Stimulated activated CD8-positive, alpha-beta memory T cell treated with anti-CD3 and anti-CD28 coated beads, Interleukin-7, amount 100 ng/mL, for 4 hours (primary cell): ENCODE measurements at places on chromosomes 7 and 10.

GRCh38 chr10:124685261-124685660 is 58.9 kb downstream of the FAM53B start:
- no peak for DNase-seq

DNA sequence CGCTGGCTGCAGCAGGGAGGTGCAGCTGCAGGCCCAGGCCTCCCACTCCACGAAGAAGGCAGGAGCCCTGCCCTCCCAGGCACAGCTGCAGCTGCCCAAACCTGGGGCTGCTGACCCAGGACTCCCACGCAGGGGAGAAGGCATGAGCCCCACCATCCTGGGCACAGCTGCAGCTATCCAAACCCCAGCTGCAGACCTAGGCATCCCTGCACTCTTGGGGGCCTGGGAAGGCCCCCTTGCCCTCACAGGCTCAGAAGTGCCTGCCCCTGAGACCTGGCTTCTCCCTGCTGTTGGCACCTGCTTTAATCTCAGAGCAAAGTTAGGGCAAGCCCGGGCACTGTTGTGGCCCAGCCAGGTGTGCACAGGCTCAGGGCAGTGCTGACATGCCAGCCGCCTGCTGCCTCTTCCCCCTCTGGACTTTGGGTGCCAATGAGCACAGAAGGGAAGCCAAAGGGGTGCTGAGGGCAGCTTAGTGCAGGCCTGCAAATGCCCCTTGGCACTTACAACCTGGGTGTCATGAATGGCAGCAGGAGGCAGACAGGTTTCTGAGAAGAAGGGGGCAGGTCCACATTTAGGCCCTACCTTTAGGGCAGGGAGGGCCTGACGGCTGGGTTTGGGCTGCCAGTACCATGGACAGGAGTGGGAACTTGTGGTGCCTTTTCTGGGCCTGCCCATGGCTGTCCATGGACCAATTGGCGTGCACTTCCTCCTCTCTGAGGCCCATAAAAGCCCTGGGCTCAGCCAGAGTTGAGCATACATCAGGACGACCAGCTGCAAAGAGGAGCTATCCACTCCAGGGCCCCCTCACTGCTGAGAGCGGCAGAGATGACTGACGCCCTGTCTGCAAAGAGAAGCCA is 31.1 kb downstream of the CRTAC1 start:
- no peak for DNase-seq

GRCh38 chr7:130090745-130091532 is 20.6 kb downstream of the KLHDC10 start:
- no peak for DNase-seq

- no peak for DNase-seq
Observed at GRCh38 chr10:128268015-128268722, 141.9 kb upstream of the MKI67 start.

DNA sequence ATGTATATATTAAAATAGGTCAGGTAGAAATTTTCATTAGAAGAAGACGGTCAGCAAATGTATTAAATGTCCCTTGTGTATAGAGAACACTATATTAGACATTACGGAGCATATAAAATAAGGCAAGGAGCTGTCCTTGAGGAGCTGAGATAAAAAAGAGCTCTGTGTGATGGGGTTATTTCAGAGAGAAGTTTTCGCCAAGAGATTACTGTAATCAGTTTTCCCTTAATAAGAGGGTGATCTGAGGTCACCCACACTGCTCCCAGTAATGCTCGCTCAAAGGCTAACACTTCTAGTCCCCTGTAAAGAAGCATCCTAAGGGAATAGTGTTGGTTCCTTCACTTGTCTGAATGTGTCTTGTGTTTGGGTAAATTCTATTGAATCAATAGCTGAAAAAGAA is 86.7 kb upstream of the PRR15 start:
- no peak for DNase-seq

- DNase-seq, result no peak
Observed at GRCh38 chr7:149865437-149865836, 8.3 kb upstream of the ATP6V0E2 start.

DNA sequence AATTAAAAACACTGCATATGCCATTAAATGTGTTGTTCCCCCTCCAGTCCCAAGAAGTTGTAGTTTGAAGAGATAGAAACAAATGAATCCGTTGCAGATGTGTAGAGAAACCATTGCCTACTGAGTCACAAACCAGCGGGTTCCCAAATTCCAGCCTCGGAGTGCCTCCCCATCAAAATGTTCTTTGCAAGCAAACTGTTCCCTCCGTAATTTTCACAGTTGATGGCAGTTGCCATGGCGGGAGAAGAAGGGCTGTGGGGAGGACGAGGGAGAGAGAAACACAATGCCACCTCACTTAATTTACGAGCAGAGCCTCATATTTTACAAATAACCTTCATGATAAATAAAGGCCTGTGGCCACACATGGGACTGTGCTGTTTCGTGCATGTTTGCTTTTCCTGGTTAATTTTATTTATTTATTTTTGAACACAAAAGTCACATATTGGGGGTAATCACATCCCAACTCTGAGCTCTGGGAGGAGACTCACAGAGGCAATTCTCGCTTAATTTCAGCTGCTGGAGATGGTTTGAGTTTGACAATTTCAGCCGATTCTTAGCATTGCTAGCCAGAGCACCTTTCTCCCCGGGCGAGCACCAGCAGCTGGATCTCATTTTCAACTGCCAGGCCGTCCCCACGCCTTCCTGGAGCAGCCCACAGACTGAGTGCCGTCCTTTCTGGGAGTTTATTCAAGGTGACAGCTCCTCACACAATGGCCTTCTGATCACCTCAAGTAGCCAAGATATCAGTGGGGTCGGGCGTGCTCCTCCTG is 1084.2 kb downstream of the KCNMA1 start:
- DNase-seq, result no peak

- no peak for DNase-seq
Observed at GRCh38 chr10:117350909-117351308, 24.3 kb downstream of the PDZD8 start.

DNA sequence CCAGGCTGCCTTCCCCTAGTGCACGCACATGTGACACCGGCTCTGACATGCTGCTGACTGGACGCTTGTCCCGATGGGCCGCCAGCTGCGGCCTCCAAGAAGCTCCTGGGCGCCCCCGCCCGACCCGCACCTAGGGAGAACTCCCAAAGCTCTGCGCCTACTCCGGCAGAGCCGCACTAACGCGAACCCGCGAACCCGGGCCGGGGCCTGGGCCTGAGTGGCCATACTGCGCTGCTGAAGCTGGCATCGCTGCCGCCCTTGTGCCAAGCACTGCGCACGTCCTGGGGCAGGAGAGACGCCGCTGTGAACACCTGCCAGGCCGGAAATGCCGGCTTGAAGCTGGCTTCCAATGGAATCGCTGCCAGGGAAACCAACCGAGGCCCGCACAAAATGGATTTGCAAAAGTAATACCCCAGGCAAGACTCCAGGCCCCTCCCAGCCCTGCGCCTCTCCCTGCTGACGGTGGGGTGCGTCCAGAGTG is 85.1 kb downstream of the WASHC2A start:
- no peak for DNase-seq

DNA sequence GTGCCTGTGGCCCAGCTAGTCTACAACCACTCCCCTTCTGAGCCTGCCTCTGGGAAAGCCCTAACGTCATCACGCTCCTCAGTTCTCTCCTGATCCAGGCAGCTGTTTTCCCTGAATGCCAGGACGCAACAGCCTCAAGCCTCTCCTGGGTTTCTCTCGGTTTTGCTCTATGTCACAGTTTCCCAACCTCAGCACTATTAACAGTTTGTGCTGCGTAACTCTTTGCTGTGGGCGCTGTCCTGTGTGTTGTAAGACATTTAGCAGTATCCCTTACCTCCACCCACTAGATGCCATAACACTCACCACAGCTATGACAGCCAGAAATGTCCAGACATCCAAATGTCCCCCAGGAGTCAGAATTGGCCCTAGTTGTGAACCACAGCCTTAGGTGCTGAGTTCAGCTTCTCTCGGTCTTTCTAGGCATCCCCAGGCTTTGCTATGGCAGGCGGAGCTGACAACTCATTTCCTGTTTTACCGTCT is 226.3 kb upstream of the NPVF start:
- DNase-seq, result no peak

- peak; percentile 21 for DNase-seq
Observed at GRCh38 chr10:102322914-102323313, 72.6 kb upstream of the NFKB2 start.

- no peak for DNase-seq
Observed at GRCh38 chr7:71254751-71255150, 122.8 kb downstream of the GALNT17 start.

- DNase-seq, result no peak
Observed at GRCh38 chr10:132375795-132376297, 21.2 kb upstream of the PWWP2B start.

DNA sequence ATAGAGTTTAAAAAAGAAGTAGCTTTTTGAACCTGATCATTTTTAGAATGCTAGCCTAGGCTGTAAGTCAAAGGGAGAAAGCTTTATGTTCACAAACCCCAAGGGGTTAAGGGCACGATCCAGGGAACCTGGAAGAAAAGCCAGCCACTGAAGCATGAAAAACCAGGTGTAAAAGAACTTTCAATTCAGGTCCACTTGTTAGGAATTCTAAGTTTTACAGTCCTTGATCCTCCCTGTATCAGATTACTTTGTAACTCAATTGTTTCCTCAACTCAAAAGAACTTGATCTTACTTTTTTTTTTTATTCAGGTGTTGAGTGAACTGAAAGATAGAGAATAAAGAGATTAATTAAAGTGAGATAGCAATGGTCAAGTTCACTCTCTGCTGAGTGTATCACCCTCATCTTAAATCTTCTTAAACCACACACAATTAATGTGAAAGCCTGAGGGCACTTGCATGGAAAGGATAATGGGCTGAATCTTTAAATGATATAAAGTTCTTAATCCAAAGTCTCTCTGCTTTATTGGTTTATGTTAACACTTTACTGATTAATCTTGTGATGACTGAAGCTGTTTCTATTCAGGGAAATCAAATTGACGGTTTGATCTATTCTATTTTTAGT is 672.2 kb upstream of the LRRN3 start:
- no peak for DNase-seq

DNA sequence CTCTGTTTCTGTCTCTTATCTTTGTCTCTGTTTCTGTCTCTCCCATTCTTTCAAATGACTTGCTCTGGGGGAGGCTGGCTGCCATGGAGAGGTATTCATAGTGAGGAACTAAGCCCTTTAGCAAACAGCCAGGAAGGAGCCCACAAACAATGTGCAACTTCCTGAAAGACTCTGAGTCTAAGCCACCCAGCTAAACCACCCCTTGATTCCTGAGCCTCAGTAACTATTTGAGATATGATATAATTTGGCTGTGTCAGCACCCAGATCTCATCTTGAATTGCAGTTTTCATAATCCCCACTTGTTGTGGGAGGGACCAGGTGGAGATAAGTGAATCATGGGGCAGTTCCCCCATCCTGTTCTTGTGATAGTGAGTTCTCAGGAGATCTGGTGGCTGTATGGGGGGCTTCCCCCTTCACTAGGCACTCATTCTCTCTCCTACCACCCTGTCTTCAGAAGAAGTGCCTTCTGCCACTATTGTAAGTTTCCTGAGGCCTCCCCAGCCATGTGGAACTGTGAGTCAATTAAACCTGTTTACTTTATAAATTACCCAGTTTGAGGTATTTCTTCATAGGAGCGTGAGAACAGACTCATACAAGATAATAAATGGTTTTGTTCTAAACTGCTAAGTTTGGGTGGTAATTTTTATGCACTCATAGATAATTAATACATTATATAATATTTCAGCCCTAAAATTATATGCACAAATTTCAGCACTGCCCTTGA is 121.2 kb upstream of the FOXP2 start:
- DNase-seq, result no peak

GRCh38 chr7:94888551-94888950 is 18.8 kb upstream of the PPP1R9A start:
- no peak for DNase-seq

DNA sequence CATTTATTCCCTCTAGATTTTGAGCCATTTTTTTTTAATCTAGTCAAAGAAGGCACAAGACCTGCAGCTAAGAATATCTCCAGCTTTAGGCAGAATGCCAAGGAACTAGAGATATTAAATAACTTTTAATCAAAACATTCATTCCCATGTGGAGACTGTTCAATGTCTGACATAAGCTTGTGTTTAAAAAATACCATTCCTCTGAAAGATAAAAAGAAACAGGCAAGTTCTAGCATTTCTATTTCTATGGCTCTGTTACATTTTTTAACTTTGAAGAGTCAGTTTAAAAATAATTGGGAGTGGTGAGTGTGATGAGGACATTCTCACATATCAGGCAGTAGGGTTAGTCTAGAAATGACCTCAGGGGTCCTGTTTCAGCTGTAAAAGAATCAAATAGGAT is 48.0 kb downstream of the RHOBTB1 start:
- DNase-seq, result no peak

- DNase-seq, result peak; percentile 31
Observed at GRCh38 chr7:65216469-65216868, 157.2 kb upstream of the ZNF92 start.

GRCh38 chr7:50351267-50351666 is 46.8 kb downstream of the IKZF1 start:
- no peak for DNase-seq

GRCh38 chr7:1454542-1454941 is 4.7 kb downstream of the MICALL2 start:
- DNase-seq, result no peak

DNA sequence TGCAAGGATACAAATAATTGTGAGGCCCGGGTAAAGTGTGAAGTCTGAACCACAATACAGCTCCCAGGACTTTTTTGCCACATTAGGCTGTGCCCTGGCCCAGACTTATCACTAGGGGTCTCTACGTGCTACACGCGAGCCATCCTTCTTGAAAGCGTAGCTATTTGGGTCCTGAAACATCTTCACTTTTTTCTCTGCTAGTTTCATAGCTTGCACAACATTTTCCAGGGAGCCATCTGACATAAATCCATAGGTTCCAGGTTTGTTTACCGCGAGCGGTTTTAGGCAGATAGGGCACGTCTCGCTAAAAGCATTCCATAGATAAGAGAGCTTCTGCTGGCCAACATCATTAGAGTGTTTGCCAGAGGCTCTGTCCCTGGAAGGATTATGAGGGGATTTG is 226.5 kb downstream of the RPS24 start:
- DNase-seq, result no peak

GRCh38 chr7:84477786-84478478 is 283.3 kb upstream of the SEMA3A start:
- no peak for DNase-seq

DNA sequence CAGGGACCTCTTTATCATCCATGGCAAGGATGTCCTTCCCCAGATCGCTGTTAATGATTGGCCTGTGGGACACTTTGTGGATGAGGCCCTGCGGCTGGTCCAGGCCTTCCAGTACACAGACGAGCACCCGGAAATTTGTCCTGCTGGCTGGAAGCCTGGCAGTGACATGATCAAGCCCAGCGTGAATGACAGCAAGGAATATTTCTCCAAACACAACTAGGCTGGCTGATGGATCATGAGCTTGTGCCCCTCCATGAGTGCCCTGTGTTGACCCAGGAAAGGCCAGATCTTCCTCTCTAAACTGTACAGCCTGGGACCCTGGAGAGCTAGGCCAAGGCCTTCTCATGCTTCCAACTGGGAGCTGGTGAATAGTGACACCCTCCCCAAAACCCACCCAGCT is 124.1 kb downstream of the CUL2 start:
- DNase-seq, result no peak

DNA sequence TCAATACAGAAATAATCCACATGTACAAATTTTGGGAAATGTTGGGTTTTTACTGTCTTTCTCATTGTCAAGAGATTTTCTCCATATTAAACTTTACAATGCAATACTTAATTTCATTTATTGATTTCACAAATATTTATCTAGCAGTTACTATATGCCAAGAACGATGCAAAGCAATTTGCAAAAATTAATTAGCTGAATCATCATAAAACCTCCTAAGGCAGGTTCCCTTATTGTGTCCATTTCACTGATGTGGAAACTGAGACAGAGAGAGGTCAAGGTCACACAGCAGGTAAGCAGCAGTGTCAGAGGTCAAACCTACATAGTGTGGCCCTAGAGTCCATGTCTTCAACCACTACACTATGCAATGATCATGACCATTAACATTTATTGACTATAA is 286.8 kb upstream of the AUTS2 start:
- no peak for DNase-seq
